Stimulated activated CD4-positive, alpha-beta T cell treated with anti-CD3 and anti-CD28 coated beads, Interleukin-4, amount 100 ng/mL, for 1 hour (primary cell): ENCODE measurements at places on chromosomes 12 and 14.

DNA sequence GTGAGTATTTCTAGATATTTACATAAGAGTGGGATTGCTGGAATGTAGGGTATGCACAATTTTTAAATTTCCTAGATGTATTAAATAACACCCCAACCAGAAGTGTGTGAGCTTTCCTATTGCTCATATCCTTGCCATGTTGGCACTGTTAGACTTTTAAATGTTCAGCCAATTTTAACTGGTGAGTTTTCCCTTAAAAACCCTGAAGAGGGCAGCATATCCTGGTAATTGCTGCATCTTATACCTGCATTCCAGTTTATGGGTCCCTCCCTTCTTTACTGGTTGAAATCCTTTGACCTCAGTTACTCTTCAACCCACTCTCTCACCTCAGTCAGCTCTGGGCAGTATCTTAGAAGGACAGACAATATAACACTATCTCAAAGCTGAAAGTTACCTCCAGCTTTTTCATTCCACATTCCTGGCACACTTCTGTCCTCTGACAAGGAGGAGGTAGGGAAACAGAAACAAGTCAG, 270.6 kb downstream of the PAWR start:
- no peak for DNase-seq

- DNase-seq = no peak
Measured at GRCh38 chr12:27426743-27427487, 19.6 kb upstream of the SMCO2 start.

DNA sequence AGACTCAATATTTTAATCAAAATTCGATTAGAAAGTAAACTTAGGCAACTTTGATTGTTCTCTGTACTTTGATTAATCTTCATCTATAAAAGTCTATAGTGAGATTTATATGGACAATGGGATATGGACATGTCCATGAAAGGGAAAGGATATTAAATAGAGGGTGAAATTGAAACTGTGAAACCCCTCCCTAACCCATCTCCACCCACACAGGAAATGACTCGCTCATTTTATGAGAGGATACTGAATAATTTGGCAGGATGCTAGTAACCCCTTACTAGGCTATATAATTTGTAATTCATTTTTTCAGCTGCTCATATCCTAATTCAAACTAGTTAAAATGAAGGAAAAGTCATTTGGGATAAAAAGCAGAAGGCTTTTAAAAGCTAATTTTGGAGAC, 328.0 kb upstream of the ATP2B1 start:
- DNase-seq = no peak

- DNase-seq = no peak
Measured at GRCh38 chr14:96634481-96634880, 132.3 kb downstream of the PAPOLA start.

DNA sequence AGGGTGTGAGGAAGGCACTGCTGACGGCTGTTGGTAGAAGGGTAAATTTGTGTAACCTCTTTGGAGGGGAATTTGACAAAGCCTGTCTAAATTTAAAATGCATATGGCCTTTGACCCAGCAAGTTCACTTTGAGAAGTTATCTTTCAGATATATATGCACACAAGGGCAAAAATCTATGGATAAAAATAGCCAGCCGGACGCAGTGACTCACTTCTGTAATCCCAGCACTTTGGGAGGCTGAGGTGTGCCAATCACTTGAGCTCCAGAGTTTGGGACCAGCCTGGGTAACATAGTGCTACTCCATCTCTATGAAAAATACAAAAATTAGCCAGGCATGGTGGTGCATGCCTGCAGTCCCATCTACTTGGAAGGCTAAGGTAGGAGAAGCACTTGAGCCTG, 13.4 kb downstream of the UBC start:
- no peak for DNase-seq

DNA sequence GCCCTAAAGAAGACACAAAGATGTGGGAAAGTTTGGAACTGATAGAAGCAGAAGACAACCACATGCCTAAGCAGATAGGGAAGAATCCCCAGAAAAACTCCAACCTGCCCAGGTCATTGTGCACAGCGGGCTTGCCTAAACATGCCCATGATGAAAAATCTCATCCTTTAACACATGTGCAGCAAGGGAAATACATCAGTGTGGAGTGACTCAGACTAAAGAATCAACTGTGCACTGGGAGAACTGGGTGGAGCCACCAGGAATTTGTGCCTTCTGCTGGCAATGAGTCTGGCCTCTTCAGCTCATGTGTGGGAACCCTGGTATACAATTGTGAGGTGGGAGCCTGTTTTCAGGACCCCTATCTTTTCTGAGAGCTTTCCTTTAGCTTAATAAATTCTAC, 398.5 kb downstream of the FSCB start:
- DNase-seq = no peak

DNA sequence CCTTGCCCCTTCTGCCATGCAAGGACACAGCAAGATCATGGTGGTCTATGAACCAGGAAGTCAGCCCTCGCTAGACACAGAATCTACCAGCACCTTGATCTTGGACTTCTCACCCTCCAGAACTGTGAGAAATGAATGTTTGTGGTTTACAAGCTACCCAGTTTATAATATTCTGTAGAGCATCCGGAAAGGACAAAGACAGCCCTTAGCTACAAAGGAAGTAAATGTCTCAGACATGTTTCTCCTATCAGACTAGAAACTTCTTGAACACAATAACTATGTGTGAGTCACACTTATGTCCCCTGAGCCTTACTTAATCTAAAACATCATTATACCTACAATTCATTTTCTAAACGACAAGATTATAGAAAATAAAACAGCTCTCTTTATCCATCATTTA, 176.7 kb downstream of the KLHL28 start:
- DNase-seq = no peak

DNA sequence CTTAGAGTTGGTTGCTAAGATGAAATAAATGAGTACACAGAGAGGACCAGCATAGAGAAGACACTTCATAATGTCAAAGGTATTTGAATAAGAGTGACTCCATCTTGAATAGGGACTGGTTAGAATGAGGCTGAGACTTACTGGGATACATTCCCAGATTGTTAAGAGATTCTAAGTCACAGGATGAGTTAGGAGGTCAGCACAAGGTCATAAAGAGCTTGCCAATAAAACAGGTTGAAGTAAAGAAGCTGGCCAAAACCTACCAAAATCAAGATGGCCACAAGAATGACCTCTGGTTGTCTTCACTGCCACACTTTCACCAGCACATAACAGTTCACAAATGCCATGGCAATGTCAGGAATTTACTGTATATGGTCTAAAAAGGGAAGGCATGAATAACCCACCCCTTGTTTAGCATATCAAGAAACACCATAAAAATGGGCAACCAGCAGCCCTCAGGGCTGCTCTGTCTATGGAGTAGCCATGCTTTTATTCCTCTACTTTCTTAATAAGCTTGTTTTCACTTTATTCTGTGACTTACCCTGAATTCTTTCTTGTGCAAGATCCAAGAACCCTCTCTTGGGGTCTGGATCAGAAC, 8.3 kb upstream of the SERPINA1 start:
- DNase-seq = no peak

DNA sequence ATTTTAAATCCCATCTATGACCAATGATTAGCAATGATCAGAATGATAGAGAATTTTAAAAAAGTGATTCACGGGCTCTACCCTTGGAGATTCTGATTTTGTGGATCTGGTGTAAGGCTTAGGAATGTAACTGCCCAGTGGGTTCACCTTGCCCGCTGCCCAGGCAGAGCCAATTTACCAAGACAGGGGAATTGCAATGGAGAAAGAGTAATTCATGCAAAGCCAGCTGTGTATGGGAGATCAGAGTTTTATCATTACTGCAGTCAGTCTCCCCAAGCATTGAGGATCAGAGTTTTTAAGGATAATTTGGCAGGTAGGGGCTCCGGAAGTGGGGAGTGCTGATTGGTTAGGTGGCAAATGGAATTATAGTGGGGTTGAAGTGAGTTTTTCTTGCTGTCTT, 480.6 kb downstream of the ATP23 start:
- DNase-seq = no peak

- DNase-seq = no peak
Measured at GRCh38 chr12:112091563-112091962, 17.0 kb downstream of the NAA25 start.

DNA sequence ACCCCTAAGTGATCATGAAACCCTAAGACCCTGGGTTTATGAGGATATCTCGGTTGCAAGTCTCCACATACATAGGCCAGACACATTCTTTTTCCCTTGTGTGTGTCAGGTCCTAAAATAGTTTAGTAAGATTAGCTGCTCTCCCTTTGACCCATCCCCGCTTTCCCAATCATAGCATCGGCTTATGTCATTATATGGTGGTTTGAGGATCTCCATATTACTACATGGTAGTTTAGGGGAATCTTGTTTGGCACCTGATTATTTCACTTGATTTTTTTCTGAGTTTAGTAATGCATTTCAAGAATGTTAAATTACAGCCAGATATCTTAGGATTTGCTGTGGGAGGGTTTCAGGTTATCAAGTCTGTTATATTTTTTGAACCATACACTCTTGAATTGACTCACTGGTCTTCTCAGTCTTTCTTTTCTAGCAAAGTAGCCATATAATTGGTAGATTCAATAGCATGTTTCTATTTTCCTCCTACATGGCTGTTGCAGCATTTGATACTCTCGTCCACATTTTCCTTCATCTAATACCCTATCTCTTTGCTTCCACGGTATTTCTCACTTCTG, 68.3 kb upstream of the TRHDE start:
- DNase-seq = no peak

- no peak for DNase-seq
Measured at GRCh38 chr12:88717188-88717587, 136.9 kb upstream of the KITLG start.

GRCh38 chr12:126493366-126494108, 1428.3 kb downstream of the AACS start:
- no peak for DNase-seq

GRCh38 chr12:63967358-63968145, 123.1 kb downstream of the SRGAP1 start:
- DNase-seq = no peak

DNA sequence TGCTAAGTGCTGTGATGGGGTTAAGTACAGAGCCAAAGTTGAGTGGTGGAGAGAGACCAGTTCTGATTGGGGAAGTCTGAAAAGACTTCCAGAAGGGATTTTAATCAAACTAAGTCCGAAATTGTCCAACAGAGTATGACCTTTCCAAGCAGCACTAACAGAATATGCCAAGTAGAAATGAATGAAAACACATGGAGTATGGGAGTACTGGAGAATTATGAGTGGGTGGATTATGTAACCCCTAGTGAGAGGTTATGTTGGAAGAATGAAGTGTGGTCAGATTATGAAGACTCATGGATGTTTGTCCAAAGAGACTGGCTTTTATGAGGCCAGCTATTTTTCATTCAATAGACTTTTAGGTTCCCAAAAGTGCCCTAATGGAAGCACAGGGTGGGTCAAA, 94.0 kb upstream of the PLEKHA5 start:
- DNase-seq = no peak

DNA sequence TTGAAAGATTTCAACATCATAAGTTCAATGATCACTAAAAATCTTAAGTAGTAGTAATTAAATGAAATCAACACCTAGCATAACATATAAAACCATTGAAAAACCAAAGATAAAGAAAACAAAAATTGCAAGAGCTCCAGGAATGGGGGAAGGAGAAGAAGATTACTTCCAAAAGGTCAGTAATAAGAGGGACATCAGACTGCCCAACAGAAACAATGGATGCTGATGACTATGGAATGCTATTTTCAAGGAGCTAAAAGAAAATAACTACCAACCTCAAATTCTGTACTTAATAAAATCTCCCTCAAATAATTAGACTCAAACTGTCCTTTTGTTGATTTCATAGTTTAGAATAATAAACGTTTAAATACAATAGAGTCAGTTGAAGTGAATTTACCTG, 314.5 kb upstream of the LMO3 start:
- DNase-seq = no peak

DNA sequence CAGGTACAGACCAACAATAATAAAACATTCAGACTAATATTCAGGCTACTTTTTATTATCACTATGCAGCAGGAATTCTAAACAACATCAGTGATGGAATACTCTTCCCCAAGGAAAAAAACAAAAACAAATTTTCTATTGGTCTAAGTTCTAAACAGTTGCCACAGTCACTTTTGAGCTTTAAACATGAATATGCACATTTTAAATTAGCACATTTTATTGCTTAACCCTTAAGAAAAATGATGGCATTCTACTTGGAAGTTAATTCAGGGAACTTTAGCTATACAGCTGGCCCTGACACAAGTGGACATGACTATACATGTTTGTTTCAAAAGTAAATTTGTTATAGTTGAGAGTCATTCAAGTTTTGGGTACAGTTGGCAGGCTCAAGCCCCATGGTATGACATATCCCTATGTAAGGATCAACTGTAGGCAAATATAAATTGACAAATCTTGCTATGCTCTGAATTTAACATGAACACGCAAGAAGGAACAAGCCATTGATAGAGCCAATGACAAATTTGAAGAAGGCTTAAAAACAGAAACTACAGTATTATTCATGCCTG, 224.3 kb upstream of the AMIGO2 start:
- no peak for DNase-seq

- peak; percentile 70 for DNase-seq
Measured at GRCh38 chr12:89353823-89354611, 1.7 kb upstream of the DUSP6 start.

- no peak for DNase-seq
Measured at GRCh38 chr12:104865080-104865479, 93.0 kb downstream of the SLC41A2 start.

- DNase-seq = no peak
Measured at GRCh38 chr14:64992328-64992885, 5.7 kb downstream of the FNTB start.

GRCh38 chr14:67218126-67218525, 23.1 kb upstream of the PALS1 start:
- no peak for DNase-seq

DNA sequence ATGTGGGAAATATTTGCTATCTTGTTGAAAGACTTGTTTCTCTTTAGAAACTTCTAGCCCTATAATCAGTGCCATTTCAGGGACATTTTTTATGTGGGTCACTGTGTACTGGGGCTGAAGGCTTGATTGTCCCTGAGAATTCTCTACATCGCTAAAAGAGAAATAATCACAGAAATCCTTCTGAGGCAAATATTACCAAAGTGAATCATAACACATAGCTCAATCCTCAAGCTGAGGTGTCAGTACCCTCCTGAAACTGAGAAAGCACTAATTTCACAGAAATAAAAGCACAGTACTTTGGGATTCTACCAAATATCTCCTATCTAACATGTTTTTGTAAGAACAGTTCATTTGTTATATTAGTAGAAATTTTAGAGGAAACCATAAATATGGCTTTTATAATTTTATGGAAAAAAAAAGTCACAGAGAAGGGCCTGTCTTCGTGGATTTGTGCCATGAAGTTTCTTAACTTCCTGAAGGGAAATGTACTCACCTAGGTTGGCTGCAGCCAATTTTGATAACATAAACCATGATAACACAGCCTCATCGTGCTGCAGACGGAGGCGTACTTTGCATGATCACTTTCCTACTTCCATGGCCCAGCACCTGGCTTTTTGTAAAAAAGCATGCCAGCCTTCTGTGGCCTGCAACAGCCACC, 163.7 kb upstream of the HIF1A start:
- DNase-seq = no peak
